ENCODE measurements at places on chromosomes 2 and 18. TPM values are rescaled to one million over a fixed set of nuclear protein-coding genes. Genes with fewer than 3 reads are reported as not detected.

DNA sequence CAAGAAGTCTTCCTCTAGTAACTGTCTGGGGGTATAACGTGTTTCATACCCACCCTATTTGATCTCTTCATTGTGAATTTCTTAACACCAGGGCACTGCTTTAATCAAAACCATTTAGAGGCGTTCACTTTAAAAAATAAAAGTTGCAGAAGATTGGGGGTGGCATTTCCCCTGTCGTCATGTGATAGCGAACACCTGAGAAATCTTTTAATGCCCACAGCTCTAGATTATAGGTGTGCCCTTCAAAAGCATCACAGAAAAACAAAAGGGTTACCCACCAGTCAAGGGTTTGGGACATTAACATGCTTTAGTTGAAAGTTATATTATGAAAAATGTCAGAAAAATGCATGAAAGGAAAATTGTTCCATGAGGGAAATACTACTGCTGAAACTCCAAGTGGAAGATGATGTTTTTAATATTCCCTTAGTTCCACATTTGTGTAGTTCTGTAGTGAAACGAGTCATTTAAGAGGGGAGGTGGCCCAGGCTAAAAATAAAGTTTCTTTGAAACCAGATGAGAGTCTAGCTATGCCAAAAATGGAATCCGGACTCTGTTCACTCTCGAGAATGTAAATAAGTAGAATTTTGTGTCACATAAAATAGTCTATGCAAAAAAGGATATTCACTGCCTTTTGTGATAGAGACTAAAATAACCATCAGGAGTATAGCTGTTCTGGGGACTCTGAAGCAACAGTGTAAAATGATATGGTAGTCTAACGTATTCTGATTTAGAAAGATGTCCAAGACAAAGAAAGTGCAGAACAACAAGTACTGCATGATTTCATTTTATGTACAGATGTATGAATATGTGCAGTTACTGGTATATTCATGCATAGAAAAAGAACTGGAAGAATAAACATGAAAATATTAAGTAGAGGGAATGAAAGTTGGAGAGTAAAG, 95.3 kb downstream of the TMEM247 start:
- DNase-seq = no peak

DNA sequence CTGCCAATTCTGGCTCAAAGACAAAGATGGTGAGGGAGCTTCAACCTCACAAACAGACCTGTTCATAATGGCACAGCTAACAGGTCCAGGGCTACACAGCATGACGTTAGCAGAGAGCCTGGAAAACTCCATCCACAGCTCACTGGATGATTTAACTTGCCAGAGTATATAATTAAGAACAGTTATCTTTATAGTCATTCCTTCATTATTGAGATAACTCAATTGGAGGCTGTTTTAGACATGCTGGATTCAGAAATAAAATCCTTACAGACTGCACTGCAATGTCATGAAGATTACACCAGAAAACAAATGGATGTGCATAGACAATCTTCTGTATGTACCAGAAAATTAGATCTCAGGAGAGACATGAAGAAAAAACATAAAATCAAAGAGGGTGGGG, 55.1 kb upstream of the LYPD1 start:
- DNase-seq = no peak

DNA sequence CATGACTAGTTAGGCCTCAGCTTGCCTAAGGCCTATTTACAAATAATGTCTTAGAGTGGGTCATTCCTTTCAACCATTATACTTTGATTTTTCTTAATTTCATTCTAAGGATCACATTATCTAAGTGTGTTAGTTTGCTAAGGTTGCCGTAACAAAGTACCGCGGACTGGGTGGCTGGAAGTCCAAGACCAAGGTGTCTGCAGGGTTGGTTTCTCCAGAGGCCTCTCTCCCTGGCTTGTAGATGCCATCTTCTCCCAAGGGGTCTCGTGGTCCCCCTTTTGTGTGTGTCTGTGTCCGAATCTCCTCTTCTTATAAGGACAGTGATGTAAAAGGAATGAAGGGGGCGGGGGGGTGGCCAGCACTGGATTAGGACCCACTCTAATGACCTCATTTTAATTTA, 18.4 kb upstream of the ITM2C start:
- DNase-seq = no peak

- DNase-seq = no peak
These were observed 106.2 kb downstream of the LPIN1 start for GRCh38 chr2:11852526-11853196.

- no peak for DNase-seq
These were observed 46.4 kb downstream of the TEX51 start for GRCh38 chr2:126945118-126945517.

DNA sequence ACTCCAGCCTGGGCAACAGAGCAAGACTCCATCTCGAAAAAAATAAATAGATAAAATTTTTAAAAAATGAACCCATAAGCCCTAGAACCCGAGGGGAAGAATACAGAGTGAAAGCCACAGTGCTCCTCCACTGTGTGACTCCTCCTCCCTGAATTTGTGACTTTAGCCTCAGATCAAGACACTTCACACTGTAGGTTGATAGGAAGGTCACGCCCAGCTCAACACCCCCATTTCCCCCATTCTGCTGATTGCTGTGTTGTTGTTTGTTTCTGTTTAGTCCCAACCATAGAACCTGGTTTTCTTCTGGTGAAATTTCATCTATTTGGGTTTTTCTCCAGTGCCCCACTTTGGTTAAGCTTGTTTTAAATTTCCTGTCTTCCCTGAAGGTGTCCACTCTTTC, 102.2 kb downstream of the VIT start:
- DNase-seq = no peak

The CWC22 gene
- total RNA-seq = 31.8 TPM

The LYPD6B gene
- not detected for total RNA-seq
